ENCODE measurements at places on chromosomes 1 and 21.

GRCh38 chr1:41535716-41536115, 51.2 kb upstream of the EDN2 start:
- no peak for DNase-seq

GRCh38 chr1:156599811-156600210, 1.5 kb downstream of the GPATCH4 start:
- no peak for DNase-seq

DNA sequence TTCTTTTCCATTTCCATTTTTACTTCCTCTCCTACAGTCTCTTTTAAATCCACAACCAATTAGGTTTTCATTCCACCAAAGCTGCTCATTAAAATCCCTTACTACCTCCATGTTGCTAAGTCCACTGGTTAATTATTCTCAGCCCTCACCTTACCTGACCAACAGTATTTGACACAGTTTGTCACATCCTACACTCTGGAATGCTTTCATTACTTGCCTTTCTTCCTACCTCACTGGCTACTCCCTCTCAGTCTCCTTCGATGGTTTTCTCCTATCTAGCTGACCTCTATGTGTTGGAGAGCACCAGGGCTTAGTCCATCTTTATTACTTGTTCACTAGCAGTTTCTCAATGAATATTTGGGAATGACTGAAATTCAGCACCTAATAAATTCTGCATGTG, 78.6 kb downstream of the NME7 start:
- DNase-seq: no peak

DNA sequence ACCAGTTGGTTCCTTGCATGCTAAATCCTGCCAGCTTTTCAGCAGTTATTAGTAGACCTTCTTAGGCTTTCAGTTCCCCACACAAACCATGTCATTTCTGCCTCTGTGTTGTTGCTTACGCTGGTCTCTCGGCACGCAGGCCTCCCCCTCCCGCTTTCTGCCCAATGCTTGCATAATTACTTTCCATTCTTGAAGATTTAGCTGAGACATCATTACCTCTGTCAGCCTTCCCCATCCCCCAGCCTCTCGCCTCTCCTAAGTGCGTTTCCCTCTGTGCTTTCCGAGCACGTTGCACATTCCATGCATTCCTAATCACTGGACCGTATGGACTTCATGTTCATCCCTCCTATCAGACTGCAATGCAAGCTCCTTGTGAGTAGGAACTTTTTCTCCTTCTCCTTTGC, 26.8 kb downstream of the TSHB start:
- DNase-seq: no peak

- DNase-seq: no peak
Measured at GRCh38 chr1:213003256-213003655, 12.4 kb downstream of the ANGEL2 start.

DNA sequence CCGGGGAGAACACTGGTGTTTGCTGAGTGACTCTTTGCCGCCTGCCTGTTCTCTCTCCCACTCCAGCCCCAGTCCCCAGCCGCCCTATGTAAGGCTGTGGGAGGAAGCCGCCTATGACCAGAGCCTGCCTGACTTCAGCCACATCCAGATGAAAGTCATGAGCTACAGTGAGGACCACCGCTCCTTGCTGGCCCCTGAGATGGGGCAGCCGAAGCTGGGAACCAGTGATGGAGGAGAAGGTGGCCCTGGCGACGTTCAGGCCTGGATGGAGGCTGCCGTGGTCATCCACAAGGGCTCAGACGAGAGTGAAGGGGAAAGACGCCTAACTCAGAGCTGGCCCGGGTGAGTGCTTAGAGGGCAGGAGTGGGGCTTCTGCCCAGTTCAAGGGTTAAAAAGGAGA, 8.2 kb downstream of the BSND start:
- DNase-seq: no peak

GRCh38 chr21:40717028-40717427, 129.9 kb downstream of the DSCAM start:
- no peak for DNase-seq

- DNase-seq: no peak
Measured at GRCh38 chr1:29208442-29208841, 22.3 kb downstream of the MECR start.

DNA sequence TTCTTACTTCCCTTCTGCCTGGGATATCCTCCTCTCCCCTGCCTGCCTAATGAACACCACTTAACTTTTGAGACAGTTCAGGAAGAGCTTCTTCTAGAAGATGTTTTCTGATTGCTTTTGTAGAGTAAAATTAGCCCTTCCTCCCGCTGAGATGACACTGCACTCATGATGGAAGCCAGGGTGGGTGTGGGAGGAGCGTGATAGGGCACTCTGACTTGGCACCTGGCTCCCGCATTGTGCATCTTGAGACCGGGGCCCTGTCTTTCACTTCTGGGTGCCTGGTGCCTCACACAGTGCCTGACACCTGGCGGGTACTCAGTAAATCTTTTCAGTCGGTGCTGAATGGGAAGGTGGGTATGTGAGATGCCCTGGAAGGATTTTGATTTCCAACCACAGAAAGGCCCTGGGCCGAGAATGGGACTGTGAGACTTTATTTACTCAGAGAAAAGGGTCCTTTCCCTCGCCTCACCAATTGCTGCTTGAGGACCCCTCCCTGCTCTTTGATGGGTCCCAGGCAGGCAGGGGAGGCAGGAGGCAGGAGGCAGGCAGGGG, 6.8 kb downstream of the THEM5 start:
- no peak for DNase-seq

DNA sequence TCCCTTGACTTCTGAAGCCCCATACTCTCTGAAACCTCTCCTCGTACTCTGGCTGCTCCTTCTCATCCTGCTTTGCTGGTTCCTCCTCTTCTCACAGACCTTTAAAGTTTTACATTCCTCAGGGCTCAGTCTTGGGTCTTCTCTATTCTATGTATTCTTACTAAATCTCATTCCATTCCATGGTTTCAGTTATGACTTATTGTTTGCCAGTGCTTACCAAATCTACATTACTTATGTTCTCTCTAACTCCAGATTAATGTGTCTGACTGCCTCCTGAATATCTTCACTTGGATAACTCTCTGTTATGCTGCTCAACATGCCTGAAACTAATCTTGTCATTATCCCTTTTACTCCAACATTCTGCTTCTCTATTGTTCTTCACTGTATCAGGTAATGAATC, 5.4 kb upstream of the SLC35D1 start:
- DNase-seq: no peak

GRCh38 chr1:56019472-56019871, 559.9 kb downstream of the PLPP3 start:
- no peak for DNase-seq

- DNase-seq: no peak
Measured at GRCh38 chr1:95084317-95085176, 11.8 kb upstream of the ALG14 start.

DNA sequence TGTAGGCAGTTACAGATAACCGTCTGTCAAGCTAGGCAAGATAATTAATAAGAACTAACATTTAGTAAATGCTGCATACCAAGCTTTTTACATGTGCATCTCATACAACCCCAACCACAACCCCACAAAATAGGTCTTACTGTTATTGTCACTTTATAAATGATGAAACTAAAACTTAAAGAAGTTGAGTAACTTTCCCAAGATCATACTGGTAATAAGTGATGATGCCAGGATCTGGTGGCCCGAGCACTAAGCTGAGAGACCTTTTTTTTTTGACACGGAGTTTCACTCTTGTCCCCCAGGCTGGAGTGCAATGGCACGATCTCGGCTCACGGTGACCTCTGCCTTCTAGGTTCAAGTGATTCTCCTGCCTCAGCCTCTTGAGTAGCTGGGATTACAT, 1.8 kb downstream of the NCSTN start:
- no peak for DNase-seq

- DNase-seq: no peak
Measured at GRCh38 chr1:69121723-69122122, 446.0 kb upstream of the LRRC7 start.

GRCh38 chr1:66791621-66792610, 9.2 kb downstream of the INSL5 start:
- no peak for DNase-seq

DNA sequence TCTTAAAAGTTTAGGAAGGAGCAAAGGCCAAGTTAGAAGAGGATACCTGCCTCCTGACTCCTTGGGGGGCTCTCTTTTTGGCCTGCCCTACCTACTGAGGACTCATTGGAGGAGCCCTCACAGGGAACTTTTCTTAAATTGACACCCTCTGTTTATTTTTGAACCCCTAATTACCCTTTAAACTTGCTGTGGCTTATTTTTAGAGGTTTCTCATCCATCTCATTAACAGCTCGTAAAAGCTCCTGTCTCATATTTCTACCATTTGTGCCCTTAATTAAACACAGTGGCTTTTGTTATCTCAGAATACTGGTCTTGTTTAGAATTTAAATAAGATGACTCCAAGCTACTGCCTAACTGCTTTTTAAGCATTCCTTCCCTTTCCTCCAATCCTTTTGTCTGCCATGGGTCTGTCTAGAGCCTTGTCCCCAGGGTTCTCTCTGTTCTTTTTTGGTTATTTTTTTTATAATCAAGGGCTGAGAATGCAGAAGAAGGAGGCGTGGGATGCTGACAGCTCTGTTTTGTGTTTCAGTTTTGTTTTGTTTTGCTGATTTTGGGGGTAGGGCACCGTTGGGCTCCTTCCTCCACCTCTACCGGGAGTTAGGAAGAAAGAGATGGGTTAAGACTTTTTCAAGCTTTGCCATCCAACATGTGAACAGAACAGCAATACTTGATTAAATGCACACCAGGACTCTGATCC, 78.0 kb downstream of the SYT6 start:
- no peak for DNase-seq

- DNase-seq: no peak
Measured at GRCh38 chr1:183548116-183548515, 42.1 kb downstream of the NCF2 start.

DNA sequence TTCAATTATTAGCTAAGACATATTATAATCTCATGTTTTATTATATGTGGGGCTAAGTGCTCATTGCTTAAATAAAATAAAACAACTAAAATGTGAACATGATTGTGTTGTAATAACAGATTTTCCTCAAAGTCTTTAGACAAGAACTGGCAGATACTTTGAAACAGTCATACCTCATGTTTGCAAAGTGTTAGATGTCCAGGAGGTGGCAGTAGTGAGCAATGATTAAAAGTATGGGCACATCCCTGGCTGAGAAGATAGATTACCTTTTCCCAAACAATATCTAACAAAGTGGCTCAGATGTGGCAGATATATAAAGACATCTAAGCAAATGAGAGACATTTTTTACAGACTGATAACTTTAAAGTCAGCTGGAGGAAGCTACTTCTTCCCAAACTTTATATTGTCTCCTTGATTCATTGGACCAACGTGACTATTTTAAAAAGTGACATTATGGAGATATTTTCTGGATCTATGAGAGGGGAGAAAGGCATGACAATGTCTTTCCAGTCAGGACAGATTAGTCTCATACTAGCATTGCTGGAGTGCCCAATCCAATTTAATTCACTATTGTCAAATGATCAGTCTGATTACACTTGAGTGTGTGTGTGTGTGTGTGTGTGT, 269.8 kb downstream of the S1PR1 start:
- DNase-seq: no peak

GRCh38 chr21:38254970-38255369, 1.8 kb upstream of the KCNJ15 start:
- DNase-seq: no peak

DNA sequence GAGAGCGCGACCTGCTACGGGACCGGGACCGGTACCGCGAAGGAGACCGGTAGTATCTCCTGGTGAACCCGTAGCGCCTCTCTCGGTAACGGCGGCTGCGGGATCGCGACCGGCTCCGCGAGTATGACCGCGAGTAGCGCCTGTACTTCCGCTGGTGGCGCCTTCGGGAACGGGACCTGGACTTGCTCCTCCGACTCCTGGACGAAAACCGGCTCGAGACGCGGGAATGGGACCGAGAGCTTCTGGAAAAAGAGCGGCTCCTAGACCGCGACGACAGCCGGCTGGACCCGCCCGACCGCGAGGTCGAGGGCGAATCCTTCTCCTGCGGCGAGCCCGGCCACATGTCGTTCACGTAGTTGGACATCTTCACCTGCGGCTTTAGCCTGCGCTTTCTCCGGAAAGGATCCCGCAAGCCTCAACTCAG, 642 bp downstream of the RSRP1 start:
- no peak for DNase-seq

DNA sequence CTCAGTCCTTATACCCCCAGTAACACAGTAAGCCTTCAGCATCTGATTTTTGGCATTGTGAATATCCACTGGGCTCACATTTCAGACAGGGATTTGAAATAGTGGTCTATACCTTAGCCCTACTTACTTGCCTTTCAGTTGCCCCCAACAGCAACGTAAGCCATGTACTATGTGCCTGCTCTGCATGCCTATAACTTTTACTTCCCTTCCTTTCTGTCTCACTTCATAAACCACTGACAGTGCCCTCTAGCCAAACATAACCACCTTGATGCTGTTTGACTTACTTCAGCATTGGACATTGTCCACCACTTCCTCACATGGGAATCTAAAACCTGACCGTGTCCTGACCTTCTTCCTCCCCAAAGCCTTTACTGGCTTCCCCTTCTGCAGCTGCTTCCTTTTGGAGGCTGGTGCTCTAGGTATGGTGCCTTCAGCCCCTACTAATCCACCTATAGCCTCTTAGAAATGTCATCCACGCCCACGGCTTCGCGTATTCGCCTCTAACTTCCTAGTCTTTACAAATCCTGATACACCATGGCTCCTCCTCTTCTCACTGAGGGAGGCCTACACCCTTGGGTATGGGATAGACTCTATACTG, 3.6 kb upstream of the ZNF672 start:
- DNase-seq: no peak

DNA sequence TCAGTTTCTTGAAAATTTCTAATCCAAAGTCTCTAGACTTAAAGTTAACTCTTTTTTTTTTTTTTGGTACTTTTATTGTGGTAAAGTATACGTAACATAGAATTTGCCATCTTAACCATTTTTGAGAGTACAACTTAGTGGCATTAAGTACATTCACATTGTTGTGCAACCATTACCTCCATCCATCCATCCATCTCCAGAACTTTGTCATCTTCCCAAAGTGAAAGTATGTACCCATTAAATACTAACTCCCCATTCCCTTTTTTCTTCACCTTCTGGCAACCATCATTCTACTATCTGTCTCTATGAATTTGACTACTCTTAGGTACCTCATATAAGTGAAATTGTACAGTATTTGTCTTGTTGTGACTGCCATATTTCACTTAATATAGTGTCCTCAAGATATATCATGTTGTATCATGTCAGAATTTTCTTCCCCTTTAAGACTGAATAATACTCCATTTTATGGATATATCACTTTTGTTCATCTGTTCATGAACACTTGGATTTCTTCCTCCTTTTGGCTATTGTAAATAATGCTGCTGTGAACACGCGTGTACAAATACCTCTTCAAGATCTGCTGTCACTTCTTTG, 18.4 kb downstream of the RLF start:
- DNase-seq: no peak

GRCh38 chr1:199313444-199313843, 674.6 kb downstream of the PTPRC start:
- no peak for DNase-seq

DNA sequence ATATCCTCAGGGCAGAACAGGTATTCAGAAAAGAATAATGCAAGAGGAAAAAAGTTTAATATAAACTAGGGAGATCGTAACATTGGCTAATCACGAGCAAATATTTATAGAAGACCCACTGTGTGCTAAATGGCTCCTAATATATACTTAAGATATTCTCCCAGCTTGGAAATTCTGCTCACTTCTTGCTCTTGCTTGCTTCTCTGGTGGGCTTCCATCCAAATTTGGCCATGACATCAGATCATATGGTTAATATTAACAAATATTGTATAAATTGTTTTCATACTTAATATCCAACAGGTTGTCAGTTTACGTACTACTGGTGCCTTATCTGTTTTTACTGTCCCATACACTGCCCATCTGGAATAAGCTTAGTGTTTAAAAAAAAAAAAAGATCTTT, 1.1 kb downstream of the COX20 start:
- no peak for DNase-seq
